Memory B cell (primary cell): ENCODE measurements at places on chromosomes 4 and X.
A peak's percentile ranks its signal among the peaks of the same experiment; 100 is the strongest.

GRCh38 chrX:18692541-18692940 is 14.9 kb upstream of the PPEF1 start:
- DNase-seq: no peak

- DNase-seq: no peak
Observed at GRCh38 chr4:77045490-77045889, 30.3 kb downstream of the CCNI start.

DNA sequence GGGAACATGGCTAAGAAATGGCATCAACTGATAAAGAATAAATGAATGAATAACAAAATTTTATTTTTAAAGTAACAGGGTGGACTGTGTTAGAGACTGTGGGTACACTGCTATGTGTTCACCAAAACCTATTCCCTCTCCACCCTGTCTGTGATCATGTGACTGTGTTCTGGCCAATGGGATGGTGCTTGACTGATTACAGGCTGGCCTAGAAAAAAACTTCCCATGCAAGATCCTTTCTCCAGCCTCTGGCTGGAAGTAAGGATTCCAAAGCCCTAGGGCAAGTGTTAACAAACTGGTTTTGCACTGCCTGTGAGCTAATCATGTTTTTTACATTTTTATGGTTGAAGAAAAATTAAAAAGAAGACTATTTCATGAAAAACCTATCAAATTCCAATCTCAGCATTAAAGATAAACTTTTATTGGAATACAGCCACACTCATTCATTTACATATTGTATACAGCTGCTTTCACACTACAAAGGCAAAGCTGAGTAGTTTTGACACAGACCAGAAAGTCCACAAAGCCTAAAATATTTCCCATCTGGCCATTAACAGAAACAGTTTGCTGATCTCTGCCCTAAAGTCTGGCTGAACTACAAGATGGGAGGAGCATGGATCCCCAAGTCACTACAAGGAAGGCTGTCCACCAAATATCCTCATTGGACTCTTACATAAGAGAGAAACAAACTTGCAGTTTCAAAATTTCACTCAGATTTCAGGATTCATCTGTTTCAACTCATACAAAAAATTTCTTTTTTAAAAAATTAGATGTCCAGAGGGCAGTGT is 133.2 kb downstream of the ARHGAP6 start:
- no peak for DNase-seq

GRCh38 chrX:45745479-45745878 is 544.8 kb upstream of the DIPK2B start:
- DNase-seq: no peak

DNA sequence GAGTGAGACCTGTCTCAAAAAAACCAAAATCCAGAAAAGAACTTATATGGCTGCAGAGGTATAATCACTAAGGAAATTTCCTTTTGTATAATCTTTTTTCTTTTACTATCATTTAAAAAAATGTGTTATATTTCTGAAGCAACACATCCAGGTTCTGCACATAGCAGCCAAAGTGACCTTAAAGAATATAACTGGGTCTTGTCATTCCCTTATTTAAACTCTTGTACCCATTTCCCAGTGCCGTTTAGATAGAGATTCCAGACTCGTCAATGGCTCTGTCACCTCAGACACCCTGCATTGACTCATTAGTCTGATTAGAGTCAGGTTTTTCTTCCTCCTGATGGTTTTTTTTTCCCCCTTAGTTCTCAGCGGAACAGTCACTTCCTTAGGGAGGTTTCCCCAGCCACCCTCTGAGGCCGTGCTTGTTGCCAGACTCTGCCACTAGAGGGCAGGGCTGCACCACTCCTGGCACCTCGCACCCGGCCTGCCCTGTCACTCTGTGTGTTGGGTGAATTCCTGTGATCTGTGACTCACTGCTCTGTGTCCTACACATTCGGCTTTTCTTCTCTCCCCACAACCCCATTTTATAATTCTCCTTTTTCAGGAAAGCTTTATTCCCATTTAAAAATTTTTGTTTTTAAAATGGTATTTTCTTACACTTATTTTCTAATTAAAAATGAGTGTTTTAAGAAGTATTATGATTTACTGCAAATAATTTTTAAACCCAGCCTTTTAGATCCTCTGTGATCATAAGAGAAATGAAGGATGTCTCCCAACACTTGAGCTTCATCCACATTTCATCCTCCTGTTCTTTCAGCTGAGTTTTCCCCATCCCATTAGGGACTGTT is 32.1 kb downstream of the HTT start:
- DNase-seq: peak; percentile 76

DNA sequence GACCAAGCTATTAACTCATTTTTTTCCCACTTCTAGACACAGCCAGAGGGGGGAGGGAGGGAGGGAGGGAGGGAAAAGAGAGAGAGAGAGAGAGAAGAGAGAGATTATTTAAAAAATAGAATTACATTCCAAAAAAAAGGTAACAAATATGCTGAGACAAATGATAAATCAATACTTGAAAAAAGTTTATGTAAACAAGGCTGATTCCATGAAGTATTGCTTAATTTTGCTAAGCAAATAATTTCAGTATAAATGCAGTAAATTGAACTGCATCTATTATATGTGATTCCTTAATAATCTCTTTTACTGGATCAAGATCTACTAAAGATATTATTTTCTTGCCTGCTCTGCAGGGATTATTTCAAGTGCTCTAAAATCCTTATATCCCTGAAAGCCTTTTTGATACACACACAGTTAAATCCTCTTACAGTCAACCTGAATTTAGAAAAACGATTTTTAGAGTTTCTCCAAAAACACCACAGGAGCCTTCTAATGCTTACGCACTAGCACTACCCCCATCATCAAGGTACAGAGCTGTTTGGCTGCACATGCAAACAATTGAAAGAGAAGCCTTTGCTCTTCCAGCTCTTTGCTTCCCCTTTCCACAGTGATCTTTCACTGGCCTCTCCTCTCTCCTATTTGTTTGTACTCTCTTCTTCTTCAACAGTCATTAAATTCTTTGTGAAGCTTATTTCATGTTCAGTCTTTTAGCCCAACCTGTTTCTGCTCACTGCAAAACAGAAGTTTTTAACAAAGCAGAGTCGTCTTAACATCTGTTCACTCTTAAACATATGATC is 426.3 kb upstream of the FAM241A start:
- no peak for DNase-seq
